Esophagus muscularis mucosa (tissue), 4 donors: ENCODE measurements at places on chromosomes 11 and 22. TPM values are rescaled to one million over a fixed set of nuclear protein-coding genes. Genes with fewer than 3 reads are reported as not detected.

DNA sequence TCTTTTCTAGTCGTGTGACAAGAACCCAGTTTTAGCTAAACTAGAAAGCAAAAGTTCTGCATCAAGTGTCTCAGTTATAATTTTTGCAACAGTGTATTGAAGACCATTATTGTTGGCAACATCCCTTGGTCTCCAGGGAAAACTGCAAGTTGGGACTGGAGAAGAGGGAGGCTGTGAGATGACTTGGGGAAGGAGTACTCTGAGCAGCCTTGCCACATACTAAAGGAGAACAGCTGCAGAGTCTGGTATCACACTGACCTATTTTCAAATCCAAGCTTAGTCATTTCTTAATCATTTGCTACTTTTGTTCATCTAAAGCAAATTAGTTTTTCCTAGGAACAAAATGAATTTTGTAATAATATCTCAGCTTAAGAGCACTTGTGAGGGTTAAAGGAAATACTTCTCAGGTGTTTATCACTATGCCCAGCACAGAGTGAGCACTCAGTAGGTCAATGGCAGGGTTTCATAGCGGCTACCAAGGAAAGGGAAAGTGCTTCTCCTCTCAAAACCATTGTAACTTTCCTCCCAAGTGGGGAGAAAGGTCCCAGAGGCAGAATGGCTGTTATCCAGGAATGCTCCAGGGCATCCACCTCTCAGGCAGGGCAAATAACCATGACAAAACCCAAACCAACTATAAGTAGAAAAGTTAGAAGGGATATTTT, 247.1 kb downstream of the C11orf87 start:
- DNase-seq: no peak

GRCh38 chr11:11250470-11250869, 102.6 kb downstream of the CSNK2A3 start:
- DNase-seq: no peak

- no peak for DNase-seq
These were observed 60.0 kb downstream of the RTL6 start for GRCh38 chr22:44438056-44438455.

DNA sequence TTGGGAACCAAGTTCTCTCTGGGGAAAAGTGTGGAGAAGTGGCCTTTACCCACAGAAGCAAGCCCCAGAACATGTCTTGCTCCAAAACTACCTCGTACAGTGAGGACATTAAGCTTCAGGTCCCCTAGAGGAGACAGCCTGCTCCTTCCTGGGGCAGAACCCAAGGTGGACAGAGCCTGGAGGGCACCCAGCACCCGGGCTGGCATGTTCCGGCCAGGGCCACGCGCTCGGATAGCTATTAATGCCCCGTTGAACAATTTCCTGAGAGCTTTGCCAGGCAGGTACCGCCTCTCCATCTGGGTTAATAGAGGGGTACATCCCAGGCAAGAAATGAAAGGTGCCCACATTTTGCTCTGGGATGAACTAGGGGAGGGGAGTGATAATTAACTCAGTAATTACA, 169.0 kb upstream of the GRK3 start:
- DNase-seq: no peak

DNA sequence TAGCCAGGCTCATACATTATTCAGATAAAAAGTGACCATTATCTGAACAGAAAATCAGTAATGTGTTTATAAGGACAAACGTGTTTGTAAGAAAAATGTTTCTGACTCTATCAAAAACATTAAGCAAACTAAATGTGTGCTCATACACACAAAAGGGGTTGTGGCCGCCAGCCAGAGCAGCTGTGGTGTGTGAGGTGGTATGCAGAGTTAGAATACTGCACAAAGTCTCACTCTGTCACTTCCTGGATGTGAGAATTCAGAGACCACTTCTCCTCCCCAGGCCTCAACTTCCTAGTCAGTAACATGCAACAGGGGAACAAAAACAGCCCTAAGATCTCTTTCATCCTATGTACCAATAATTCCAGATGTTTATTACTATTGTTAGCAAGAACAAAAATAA, 9.4 kb downstream of the OR5B21 start:
- DNase-seq: no peak

GRCh38 chr22:20106849-20107237, 9.1 kb upstream of the RANBP1 start:
- no peak for DNase-seq

- peak; percentile 62 for DNase-seq
These were observed 66.6 kb upstream of the RDX start for GRCh38 chr11:110362971-110363509.

GRCh38 chr11:27310707-27311106, 52.3 kb downstream of the CCDC34 start:
- no peak for DNase-seq

- DNase-seq: no peak
These were observed 129.1 kb upstream of the NCAM1 start for GRCh38 chr11:112831969-112832766.

DNA sequence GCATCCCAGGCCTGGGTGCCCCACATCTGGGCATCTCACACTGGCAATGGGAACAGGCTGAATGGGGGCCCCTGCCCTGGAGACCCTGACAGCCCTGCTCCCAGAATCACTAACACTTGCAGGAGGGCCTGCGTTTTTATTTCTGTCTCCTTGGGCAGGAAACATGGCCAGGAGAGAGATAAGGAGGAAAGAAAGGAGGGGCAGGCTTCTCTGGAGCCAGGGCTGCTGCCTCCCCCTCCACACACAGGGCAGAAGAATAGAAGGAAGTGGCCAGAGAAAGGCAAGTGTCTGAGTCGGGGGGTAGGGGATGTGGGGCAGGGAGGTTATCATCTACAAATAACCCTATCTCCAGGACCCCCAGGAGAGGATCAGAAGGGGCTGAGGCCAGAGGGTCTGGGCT, 25.5 kb upstream of the TSPAN18 start:
- DNase-seq: no peak

GRCh38 chr11:93249459-93250220, 51.8 kb upstream of the SLC36A4 start:
- DNase-seq: no peak

DNA sequence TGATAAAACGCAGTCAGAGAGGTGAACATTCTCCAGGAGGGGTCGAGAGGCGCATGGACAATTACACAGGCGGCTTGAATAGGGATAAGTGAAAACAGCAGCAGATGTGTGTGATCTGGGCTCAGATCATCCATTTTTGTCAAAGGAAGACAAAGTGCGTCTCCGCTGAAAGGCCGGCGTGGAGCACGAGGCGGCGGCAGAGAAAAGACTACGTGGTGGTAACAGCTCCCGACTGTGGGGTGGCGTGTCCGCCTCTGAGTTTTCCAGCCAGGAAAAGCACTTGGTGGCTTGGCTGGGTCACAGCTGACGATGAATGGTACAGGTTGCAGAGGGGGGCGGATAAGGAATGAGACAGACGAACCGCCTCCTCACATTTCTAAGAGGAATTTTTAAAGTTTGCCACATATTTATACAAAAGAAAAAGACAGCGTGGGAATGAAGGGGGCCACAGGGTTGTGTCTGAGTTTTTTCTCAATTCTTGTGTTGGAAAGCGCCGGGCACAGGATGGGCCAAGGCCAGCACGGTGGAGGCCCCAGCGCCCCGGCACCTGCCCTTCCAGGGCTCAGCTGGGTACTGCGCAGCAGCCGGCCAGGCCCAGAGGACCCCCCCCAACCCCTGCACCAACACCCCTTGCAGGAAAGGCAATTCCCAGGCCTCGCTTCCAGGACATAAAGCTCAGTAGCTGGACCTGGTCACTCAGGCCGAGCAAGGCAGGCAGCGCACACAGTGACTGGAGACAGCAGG, 80.4 kb downstream of the TRMU start:
- DNase-seq: no peak

- no peak for DNase-seq
These were observed 196.5 kb downstream of the TENM4 start for GRCh38 chr11:79244241-79244772.

GRCh38 chr11:69243496-69244200, 50.3 kb upstream of the MYEOV start:
- DNase-seq: no peak

DNA sequence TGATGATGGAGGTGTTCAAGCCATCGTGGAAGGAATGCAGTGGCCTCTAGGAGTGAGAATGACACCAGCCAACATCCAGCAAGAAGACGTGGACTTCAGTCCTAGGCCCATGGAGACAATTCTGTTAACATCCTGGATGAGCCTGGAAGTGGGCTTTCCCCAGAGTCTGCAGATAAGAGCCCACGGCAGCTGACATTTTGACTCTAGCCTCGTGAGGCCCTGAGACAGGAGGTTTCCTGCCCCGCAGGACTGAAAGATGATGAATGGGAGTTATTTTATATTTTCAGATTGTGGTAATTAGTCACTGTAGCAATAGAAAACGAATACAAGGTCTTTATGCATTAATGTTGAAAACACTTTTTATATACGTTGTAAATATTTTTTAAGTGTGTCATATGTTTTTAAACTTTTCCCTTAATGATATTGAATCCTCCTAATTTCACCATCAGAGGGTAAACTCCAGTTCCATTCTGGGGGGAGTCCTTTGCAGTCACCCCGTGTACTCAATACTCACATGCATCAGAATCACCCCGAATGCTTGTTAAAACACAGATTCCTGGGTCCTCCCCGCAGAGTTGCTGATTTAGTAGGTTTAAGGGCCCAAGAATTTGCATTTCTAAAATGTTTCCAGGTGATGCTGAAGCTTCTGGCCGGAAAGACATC, 570 bp upstream of the TPCN2 start:
- DNase-seq: no peak

Gene TUB
- 9.1 TPM for total RNA-seq

Gene GNAZ
- 56.9 TPM for total RNA-seq

Gene RAG1
- 0.80 TPM for total RNA-seq

Gene WNT7B
- total RNA-seq: not detected

Gene ALDH3B2
- total RNA-seq: not detected

Gene IFITM1
- 180 TPM for total RNA-seq

Gene TESMIN
- total RNA-seq: 2.1 TPM

Gene LINC01488
- not detected for total RNA-seq

Gene OR52E6
- not detected for total RNA-seq
